ENCODE measurements at places on chromosomes 12 and 14.

GRCh38 chr14:51592836-51593235 is 58.9 kb upstream of the FRMD6 start:
- DNase-seq = no peak

GRCh38 chr12:106343214-106343528 is 14.4 kb upstream of the POLR3B start:
- no peak for DNase-seq

- DNase-seq = no peak
Observed at GRCh38 chr12:76346798-76347420, 1.3 kb downstream of the BBS10 start.

DNA sequence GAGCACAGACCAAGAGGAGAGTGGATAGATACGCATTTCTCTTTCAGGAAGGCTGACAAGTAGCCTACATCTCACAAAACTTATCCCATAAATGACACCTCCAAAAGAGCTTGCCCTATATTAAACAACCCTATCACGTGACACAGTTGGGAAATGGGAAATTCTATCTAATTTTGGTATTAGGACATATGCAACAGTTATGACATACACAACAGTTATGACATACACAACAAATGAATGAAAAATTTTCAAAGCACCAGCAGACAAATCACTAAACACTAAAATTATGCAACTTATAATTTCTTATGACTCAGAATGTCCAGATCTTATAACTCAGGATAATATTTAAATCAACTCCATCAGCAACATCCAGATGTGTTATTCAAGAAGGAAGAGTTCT is 54.1 kb downstream of the DUSP16 start:
- peak; percentile 40 for DNase-seq

- DNase-seq = no peak
Observed at GRCh38 chr14:53916239-53916638, 40.4 kb downstream of the BMP4 start.

DNA sequence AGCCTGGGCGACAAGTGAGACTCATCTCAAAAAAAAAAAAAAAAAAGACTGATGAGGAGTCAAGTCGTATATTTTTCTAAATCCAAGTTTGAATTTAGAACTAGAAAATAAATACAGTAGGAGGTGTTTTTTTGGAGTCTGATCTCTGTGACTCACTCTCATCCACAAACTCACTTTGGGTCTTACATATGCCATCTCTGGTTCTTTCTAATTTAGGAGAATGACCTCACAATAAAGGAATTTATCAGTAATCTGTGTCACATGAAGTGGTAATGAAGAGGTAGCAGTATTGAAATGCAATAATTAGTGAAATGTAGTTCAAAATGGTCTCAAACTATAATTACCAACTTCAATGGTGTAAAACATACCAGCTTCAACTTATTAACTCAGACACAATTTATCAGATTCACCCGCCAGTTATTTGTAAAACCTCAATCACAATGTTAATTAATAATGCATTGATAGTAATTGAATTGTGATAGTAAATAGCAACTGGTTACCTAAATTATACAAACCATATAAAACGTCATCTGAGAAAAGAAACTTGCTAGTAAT is 4.4 kb upstream of the CFL2 start:
- no peak for DNase-seq

DNA sequence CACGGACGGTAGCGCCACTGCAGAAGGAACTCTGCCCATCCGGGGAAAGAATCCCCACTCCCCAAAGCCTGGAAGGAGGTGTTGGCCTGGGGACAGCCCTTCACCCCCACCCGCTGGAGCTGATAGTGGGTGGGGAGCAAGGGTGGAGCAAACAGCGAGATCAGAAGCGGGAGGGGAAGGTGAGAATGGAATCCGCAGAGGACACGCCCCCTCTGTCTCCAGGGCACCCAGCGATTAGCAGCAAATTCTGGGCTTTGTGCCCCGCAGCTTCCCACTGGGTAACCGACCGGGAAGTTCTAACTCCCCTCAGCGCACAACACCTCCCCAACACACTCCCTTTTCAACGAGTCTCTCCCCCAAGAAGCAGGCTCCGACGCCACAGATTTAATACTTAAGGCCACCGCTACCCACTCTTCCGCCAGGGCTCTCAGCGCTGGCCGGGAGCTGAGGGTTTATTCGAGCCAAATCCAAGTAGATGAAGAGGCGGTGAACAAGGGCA is 1.4 kb downstream of the SLC25A29 start:
- no peak for DNase-seq

- no peak for DNase-seq
Observed at GRCh38 chr12:18898470-18898869, 160.6 kb downstream of the CAPZA3 start.
